ENCODE measurements at places on chromosomes 2 and 18.

GRCh38 chr2:239522002-239522739, 121.4 kb upstream of the HDAC4 start:
- no peak for DNase-seq

- DNase-seq, result no peak
These were observed 46.2 kb upstream of the SNTG2 start for GRCh38 chr2:904246-905024.

- no peak for DNase-seq
These were observed 631.5 kb upstream of the KLHL29 start for GRCh38 chr2:22753476-22753875.

GRCh38 chr2:116747103-116747502, 1067.4 kb upstream of the DDX18 start:
- DNase-seq, result no peak

DNA sequence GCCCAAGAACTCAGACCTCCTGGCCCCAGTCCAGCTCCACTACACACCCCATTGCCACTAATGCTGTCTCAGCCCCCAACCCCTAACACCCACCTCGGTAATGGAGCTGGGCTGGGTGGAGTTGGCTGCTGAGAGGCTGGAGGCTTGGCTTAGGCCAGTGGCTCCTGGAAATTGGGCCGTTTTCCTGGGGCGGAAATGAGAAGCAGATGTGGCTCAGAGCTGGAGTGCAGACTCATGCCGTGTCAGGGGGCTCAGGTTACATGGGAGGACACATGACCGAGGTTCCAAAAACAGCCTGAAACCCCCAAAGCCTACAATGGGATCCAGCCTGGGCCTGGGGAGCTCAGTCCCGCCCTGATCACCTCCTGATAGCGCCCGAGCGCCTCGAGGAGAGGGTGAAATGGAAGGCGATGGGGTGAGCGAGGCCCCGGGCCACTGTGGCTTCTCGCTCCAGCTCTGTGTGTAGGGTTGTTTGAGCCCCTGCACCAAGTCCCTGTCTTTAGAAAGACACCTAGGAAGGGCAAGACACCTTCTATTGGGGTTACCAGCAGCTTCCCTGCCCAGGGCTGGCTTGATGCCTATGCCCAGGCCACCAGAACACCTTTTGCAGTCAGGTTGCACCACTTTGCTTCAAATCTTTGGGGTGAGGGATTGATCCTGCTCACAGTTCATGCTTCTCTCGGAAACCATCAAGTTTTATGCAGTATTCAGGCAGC, 175.7 kb upstream of the HAAO start:
- no peak for DNase-seq

DNA sequence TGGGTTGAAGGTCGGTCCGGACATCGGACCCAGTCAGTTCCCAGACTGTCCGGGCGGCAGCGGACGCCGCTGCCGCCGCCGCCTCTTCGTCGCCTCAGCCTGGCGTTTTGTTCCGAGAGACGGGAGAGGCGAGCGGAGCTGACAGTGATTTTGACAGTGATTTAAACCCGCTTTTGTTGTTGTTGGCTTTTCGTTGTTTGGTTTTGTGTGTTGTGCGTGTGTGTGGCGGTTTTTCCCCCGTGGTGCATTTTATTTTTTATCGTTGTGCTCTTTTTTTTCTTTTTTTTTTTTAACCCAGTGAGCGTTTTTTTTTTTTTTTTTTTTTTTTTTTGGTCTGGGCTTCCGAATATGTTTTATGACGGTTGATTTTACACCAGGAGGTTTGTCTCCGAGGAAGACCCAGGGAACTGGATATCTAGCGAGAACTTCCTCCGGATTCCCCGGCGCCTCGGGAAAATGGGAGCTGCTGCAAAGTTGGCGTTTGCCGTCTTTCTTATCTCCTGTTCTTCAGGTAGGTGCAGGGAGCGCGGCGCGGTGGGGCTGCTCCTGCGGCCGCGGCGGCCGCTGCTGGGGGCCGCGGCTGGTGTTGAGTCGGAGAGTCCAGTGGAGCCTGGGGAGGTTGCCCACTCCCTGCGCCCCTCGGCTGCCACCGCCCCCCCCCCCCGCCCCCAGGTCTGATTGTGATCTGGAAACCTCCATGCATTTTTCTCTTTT, at the start of gene ACVR2A:
Gene ACVR2A, plus strand, starts transcription at position 333 of the 714 bp plus-strand sequence. Its CDS starts 124 bp downstream, at position 457.
- DNase-seq, result peak; percentile 51

- DNase-seq, result no peak
These were observed 568 bp upstream of the STK17B start for GRCh38 chr2:196171946-196172345.

DNA sequence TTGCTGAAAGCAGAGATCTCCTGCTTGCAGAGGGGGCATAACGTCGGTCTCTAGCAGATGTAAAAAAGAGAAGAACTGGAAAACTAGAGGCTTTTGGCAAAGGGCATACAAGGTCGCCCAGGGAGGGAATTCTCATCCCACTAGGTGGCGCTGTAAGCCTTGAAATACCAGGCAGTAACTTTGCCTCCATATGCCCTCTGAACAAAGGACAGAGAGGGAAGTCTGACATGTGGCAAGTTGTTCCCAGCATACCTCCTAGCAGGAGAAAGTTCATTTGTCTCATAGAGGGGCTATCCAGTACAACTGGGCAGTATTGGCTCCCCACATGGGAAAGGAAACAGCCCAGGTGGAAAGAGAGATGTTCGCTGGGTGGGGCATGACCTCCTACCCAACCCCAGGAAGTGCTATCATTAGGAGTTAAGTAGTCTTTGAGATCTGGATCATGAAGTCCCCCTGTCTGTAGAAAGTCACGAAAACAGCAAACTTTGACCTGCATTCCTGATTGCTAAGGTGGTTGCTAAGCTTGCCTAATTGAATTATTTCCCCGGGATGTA, 39.9 kb downstream of the STK17B start:
- peak; percentile 18 for DNase-seq

DNA sequence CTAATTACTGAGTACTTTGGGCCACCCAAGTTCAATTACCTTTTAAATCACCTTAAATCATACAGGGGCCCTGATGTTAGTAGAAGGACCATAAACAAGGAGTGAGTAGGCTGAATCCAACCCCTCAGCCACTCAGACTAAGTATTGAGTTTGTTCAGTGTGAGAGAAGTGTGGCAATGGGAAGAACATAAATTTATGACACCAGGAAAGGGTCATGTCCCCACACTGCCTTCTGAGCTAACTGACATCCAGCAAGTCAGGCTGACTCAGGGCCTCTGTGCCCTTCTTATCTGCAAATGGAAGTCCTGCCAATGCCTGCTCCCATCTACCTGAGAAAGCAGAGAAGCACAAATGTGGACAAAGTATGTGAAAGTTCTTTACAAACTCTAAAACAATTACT, 12.9 kb downstream of the PLEKHM3 start:
- peak; percentile 12 for DNase-seq

- no peak for DNase-seq
These were observed 50.4 kb downstream of the LDLRAD4 start for GRCh38 chr18:13269013-13269280.

DNA sequence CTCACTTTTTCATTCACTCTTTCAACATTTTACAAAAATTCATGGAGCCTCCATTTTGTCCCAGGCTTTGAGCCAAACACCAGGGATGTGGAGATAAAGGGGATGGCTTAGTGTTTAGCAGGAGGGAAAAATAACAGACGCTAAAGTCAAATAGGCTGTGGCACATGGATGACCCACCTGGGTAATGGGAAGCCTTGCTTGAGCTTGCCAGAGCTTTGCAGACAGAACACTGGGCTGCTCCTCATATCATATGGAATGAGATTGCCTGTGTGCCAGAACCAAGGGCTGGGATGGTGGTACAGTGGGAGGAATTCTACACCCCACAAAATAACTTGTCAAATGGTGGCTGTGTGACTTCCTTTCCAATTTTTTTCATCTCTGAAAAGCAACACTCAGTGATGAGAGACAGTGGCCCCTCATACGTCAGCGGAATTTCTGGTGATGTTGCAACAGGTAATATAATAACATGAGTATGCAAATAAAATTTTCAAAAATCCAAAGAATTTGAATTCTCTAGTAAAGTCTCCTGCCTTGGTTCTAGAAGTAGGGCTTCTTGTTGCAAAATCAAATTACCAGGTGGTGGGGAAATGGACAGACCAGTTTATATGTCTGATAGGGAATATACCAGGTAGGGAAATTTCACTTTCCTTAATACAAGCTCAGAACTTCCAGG, 252.9 kb downstream of the CLIP4 start:
- no peak for DNase-seq

GRCh38 chr18:45291621-45292615, 323.4 kb upstream of the SLC14A2 start:
- no peak for DNase-seq

- DNase-seq, result no peak
These were observed 87.0 kb upstream of the KCNH7 start for GRCh38 chr2:162925595-162925994.

DNA sequence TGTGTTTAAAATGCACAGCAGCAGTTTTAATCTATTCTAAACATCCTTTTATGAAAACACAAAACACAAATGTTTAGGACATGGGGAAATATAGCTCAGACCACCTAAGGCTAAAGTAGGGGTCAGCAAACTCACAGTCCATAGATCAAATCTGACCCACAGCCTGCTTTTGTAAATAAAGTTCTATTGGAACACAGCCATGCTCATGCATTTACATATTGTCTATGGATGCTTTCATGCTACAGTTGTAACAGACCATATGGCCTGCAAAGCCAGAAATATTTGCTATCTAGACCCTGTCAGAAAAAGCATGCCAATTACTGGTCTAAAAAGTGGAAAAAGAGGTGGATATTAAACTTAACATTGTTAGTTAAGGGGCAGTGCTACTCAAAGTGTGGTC, 1105.4 kb upstream of the KLHL29 start:
- DNase-seq, result no peak

- DNase-seq, result no peak
These were observed 83.6 kb upstream of the CYP1B1 start for GRCh38 chr2:38159597-38159996.

DNA sequence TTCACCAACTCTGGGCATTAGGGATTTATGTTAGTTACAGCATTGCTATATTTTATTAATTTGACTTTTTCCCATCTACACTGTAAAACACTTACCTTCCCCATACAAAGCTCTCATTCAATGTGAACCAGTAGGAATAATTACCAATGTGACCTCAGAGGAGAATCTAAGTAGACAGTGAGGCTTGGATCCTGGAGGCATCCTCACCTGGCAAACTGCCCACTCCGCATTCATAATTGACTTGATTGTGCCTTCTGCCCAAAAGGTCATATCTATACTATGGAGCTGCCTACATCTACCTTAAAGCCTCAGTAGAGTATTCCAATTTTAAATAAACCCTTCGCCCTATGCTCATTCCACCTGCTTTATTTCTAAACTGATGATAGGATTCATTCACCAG, 45.4 kb upstream of the SCN1A start:
- DNase-seq, result no peak

DNA sequence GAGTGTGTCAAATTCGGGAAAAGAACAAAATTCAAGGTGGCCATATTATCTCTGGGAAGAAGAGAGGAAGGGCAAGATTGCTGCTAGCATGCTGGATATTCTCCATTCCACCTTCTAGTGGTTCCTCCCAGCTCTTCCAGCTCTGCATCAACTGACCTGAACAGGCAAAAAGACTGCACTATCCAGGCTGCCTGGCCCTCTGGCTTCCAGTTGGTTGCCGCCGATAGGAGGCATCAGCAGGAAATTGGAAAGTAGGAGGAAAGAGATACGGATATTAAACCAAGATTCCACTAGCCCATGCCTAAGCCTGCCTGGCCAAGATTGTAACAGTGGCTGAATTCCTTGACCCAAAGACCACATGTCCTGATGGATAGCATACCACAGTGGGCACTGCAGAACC, 1.7 kb upstream of the RTTN start:
- no peak for DNase-seq

DNA sequence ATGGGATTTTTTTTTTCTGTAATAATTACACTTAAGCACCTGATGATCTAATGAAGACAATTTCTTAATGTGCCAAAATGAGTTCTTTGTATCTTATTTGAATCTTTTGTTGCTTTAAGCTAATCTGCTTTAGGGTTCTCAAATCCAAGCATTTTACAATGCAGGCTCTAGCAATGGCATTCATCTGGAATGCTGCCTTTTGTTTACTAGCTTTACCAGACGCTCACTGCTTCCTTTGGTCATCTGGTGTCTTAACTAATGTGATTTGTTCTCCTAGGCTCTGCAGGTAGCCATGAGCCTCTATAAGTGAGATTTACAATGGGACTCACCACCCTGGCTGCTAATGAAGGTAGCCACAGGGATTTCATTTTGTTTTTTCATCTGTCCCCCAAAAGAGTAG, 100.3 kb downstream of the GREB1L start:
- DNase-seq, result no peak

Data from Caki2 (cell line).